Cerebellar cortex (tissue), 1 donor: ENCODE measurements at places on chromosomes 4 and X.

DNA sequence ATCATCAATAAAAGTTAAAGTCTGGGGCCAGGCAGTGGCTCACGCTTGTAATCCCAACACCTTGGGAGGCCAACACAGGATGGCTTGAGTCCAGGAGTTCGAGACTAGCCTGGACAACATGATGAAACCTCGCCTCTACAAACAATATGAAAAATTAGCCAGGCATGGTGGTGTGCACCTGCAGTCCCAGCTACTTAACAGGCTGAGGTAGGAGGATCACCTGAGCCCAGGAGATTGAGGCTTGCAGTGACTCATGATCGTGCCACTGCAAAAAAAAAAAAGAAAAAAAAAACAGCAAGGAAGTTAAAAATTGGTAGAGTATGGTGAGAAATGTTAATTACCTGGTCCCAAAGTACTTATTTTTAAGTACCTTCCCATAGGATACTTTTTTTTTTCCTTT is 27.5 kb downstream of the FBXW7 start:
- DNase-seq, result no peak

GRCh38 chr4:94877973-94878372 is 120.2 kb downstream of the BMPR1B start:
- no peak for DNase-seq

GRCh38 chr4:57763070-57763469 is 652.9 kb upstream of the IGFBP7 start:
- DNase-seq, result no peak

DNA sequence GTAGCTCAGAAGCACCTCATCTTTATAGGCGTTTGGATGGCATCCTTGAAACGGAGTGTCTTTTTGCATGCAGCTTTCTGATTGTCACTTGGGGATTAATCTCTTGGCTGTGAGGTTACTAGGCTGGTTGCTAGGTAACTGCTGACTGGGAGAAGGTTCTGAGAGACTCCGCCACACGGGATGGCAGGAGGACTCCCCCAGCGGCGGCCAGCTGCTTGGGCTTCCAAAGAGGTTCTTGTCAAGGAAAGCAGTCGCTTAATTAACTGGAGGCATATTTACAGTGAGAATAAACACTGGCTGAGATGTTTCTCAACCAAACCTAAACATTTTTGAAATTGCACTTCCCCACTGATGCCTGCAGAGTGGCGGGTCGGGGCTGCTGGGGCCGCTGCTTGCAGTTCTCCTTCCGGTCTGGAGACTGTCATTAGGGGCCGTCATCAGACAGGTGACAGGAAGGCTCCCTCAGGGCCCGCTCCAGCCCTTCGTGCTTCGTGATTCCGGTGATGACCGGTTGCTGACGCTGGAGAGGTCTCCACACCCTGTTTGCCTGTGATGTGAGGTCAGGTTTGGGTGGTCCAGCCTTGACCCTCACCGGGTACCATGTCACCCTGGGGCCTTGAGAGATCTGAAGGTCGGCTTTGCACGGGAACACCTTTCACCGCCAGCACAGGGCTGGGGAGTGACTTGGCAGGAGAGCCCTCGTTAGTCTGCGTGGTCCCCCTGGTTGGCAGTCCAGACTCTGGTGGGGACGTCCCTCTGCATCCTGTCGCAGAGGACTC is 9.1 kb downstream of the NSG1 start:
- DNase-seq, result peak; percentile 42

- no peak for DNase-seq
Observed at GRCh38 chr4:4333265-4333706, 43.2 kb downstream of the ZBTB49 start.

GRCh38 chr4:53608242-53608641 is 17.0 kb upstream of the LNX1 start:
- no peak for DNase-seq

- peak; percentile 55 for DNase-seq
Observed at GRCh38 chrX:102712216-102712966, at the start of gene GPRASP2. GPRASP2 (plus strand) TSS chrX:102712448; CDS start chrX:102714870, 2,422 bp downstream.

GRCh38 chr4:84381759-84382158 is 117.3 kb downstream of the NKX6-1 start:
- DNase-seq, result no peak

DNA sequence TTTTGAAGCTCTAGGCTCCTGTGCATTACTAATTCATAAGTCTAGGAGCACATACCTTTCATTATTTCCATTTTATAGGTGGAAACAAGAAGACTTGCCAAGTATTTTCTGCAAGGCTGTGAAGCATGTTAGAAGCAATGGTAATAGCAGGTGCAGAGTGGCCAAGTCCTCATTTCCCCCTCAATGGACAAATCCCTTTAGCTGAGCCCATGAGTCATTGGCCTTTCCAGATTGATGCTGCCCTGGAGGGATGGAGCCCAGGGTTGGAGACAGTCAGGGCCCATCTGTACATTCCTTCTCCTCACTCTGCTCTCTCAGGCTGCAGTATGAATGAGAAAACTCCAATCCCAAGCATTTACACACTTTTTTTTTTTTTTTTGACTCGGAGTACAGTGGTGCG is 6.6 kb downstream of the MGST2 start:
- DNase-seq, result no peak

DNA sequence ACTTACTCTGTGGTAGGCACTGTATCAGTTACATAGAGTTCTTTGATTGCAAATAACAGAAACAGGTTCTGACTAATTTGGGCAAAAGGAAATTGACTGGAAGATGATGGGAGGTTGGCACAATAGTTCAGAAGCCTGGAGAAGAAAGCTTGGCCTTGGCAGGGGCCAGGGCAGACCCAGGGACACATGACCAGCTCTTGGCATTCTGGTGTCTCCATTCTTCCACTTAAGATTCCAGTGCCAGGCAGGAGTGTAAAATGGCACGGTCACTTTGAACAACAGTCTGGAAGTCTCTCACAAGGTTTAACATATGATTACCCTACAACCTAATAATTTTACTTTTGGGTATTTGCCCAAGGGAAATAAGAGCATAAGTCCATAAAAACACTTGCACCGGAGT is 175.9 kb downstream of the BCOR start:
- DNase-seq, result no peak

DNA sequence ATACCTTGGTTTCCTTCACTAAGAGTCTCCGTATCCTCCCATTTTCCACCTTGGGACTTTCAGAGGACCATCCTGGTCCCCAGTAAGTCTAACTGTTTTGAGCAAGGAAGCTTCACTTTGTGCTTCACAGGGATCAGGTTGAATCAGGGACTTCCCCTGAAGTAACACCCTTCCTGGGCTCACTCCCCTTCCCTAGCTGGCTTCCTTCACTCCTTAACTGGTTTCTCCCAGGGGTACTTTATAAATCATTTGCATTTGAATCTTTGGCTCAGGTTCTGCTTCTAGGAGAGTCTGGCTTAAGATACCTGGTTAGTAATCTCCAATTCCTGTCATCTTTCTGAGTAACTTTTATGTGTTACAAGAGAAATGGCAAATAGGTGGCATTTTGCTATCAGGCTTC is 24.5 kb upstream of the GRIA2 start:
- DNase-seq, result no peak

DNA sequence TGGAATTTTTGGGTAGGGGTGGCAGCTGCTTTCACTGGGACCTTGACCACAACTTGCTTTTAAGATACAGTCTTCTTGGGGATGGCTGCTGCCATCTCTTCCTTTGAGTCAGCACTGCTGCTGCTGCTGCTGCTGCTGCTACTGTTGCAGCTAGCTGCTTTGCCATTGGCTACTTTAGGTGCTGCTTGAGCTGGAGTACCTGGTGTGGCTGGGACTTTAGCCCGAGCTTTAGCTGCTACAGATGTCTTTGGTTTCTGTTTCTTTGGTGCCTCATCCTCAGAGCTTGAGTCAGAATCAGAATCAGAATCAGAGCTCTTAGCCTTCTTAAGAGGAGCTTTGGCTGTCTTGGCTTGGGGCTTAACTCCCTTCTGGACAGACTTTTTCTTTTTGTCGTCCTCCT is 52.2 kb downstream of the FAM9B start:
- DNase-seq, result no peak

DNA sequence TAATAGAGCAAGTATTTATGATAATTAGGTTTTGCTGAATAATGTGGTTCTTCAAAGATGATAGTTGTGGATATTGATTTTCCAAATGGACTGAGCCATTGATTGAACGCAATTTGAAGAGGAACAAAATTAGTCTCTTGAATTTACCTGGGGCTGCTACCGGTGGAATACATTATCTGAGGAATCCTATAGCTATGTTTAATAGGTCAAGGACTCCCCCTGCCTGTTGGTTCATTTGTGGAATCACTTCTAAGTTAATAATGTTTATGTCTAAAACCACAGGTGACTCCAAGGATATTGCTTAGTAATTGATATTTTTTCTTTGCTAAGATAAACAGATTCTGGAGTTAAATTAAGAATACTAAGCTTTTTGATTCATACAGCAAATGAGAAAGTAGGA is 576.0 kb upstream of the PABPC4L start:
- no peak for DNase-seq

GRCh38 chr4:65658117-65658516 is 12.2 kb downstream of the EPHA5 start:
- DNase-seq, result no peak

GRCh38 chr4:185122681-185123345 is 20.3 kb upstream of the SLC25A4 start:
- DNase-seq, result no peak
